ENCODE measurements at places on chromosomes 7 and 10.

GRCh38 chr10:86848747-86849146, 92.3 kb downstream of the BMPR1A start:
- DNase-seq: no peak

DNA sequence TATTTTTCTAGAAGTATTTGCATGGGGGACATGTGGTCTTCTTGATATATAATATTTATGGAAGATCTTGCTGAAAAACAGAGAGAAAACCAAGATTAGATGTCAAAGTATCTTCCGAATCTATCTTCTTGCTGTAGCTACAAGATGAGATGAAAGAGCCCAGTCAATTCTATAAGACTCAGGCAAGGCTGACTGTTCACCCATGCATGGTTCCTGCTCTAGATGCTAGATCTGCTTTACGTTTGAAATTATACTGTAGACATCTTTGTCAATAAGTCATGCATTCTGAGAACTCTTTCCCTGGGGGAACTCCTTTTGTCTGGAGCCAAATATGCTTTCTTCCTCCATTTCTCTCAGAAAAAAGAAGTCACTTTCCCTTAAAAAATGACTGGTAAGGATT, 1292.0 kb downstream of the XPNPEP1 start:
- no peak for DNase-seq

DNA sequence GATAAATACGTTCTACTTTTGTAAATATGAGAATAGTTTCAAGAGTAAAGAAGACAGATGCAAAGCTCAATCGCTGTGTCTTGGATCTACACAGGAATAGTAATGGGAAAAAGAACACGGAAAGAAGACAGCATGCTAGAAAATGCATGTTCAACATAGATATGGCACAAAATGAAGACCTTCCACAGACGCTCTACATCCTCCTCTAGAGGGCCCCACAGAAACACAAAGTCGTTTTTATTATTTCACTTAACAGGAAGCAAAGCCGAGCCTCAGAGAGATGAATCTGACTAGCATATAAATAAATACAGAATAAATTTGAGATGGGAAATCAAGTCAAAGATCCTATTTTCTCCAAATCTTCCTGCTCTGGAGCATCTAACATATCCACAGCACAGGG, 292.6 kb downstream of the PARD3 start:
- DNase-seq: no peak

DNA sequence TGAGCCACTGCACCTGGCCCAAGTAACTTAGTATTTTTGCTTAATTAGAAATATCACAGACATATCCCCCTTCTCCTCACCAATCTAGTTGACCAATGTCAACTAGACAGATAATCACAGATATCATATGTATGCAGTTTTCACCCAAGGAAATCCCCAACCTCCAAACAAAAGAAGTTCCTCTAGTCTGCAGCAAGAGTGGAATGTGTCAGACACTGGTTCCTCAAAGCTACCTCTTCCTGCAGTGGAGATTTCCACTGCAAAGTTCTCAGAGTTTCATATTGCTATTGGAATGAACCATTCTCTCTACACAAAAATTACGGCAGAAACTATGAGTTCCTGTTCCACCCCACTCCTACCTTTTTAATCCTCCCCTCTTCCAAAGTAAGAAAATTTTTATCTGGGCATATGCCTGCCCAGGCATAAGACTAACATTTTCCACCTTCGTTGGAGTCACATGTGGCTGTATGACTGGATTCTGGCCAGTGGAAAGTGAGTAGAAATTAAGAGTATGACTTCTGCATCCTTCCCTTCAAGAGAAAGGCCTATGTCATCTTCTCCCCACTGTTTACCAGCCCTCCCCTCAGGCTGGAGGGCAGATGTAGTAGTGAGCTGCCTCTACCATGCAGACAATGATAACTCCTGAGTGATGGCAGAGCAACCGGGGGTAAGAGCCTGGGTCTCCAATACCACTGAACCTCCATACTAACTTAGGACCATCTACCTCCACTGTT, 103.0 kb downstream of the MYOF start:
- no peak for DNase-seq

- no peak for DNase-seq
These were observed 4.7 kb upstream of the PKD2L1 start for GRCh38 chr10:100334762-100335161.

DNA sequence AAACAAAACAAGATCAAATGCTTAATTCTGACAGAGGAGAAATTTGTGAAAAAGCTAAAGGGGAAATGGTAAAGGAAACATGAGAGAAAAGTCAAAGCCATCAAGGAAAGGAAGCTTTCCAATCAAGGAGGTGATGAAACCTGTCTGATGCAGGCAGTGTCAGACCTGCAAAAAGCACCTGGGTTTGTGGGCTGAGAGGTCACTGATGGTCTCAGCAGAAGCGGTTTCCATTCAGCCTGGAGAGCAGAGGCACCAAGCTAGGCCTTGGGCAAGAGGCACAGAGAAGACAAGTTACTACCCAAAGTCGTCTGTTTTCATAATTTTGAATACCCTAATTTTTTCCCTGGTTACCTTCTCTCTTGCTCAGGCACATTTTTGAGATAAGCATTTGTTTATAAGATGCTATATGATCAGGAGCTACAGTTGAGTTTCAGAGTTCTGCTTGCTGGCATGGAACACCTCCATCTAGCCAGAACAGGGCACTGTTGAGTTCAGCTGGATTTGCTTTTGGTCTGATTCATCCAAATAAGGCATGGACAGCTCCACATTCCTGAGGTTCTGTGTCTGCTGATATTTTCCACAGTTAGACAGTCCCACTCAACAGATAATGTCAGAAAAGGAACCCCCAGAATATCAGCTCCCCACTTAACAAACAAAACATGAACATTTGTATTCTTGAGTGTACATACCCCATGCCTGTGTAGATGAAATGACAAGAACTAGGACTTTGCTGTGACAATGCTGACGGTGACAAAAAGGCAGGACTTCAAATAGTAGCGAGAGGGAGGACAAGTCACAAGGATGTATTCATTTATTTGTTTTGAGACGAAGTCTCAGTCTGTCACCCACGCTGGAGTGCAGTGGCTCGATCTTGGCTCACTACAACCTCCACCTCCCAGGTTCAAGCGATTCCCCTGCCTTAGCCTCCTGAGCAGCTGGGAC, 4.9 kb upstream of the PPIA start:
- DNase-seq: no peak

DNA sequence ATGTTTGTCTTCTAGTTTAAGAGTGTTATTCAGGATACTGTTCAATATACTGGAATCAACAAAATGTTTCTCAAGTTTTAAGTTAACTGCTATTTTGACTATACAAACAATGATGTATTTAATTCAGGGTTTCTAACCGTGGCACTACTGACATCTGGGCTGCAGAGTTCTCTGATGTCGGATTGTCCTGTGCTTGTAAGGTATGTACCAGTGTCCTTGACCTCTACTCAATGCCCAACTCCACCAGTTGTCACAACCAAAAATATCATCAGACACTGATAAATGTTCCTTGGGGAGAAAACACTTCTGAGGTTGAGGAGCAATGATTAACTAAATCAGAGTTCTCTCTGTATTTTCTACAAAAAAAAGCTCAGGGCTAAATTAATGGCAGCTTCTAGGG, 301.5 kb downstream of the PARD3 start:
- no peak for DNase-seq

DNA sequence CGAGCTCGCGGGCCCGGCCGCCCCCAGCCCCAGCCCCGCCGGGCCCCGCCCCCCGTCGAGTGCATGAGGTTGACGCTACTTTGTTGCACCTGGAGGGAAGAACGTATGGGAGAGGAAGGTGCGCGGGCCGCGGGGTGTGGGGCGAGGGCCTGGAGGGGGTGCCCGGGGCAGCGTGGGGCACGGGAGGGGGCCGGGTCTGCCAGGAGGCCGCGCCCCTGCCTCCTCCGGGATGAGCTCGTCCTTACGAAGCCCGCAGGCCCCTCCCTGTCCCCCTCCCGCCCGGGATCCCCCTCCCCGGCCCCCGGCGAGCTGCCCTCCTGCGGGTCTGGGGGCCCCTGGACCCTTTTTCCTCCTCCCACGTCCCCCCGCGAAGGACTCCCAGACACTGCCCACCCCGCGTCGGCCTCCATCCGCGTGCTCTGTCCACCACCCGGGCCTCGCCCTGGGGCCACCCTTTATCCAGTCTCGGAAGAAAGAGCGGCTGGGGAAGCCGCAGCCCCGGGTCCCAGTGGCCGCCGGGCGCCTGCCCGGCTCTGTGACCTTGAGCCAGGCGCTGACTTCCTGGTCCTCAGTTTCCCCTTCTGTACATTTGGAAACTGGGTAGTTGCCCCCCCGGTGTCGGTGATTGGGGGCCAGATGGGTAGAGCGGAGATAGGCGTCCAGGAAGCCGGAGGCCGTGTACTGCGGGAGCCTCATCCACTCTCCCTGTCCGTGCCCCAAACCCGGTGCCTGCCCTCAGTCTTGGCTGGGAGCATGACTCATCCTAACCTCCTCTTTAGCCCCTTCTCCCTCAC, 521 bp downstream of the LIMK1 start:
- DNase-seq: no peak

- no peak for DNase-seq
These were observed 455 bp downstream of the CUL2 start for GRCh38 chr10:35089611-35090161.

GRCh38 chr7:38748056-38748610, 117.0 kb upstream of the AMPH start:
- DNase-seq: no peak

- DNase-seq: no peak
These were observed 1.2 kb downstream of the SLC4A2 start for GRCh38 chr7:151060416-151061212.

GRCh38 chr10:52609071-52609470, 163.5 kb downstream of the MBL2 start:
- no peak for DNase-seq

Data from stimulated activated CD8-positive, alpha-beta memory T cell treated with anti-CD3 and anti-CD28 coated beads, Interleukin-12 subunit alpha, Interleukin-12 subunit beta, amount 100 ng/mL, for 1 hour (primary cell).